ENCODE measurements at places on chromosomes 7 and 10.

DNA sequence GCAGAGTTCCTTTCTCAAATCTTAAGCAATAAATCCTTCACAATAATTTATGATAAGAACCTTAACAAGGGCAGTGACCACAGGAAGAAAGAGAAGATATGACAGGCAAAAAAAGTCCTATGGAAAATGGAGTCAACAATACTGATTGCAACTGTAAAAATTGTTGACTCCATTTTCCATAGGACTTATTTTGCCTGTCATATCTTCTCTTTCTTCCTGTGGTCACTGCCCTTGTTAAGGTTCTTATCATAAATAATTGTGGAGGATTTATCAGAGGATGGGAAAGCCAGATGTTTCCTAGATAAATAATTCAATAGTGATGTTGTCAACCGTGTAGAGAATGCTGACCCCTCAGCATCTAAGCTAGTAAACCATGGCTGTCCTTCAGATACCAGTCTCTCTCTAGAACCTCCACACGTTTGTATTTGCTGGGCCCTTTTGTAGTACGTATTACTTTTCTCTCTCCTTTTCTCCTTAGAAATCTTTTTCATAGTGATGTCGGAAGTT, 172.6 kb upstream of the BET1 start:
- DNase-seq, result peak; percentile 37

GRCh38 chr7:14340393-14341074, 351.1 kb upstream of the ETV1 start:
- DNase-seq, result no peak

DNA sequence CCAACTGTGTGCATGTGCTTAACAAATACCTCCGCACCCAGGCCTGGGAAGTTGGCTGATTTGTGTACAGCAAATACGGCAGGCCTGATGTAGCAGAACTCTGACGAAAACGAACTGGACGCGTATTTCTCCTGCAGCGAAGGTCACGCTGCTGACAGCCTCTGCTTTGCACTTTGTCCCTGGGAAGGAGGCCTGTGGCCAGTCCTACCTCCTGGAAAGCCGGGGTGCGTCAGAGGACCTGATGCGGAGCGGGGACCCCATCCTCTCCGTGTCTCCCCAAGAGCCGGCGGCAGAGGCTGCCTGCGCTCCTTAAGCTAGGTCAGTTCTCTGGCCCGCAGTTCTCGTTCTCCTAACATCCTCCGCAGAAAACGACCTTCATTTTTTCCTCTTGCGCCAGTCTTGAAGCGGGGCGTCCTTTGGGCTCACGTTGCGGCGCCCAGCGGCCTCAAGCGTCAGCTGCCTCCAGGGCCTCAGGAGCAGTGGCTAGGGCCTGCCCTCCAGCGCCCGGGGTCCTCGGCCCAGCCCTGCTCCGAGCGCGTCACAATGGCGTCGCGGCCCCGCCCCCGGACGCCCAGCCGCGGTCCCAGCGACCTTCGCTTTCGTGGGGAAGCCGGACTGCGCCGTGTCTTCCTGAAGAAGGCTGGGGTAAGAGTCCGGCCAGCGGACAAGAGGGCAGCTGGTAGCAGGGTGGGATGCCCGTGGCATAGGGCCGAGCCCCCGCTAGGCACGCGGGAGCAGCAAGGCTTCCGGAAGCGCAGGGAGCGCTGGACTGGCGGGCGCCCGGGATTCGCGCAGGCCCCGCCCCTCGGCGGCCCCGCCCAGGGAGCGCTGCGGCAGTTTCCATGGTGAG, at the start of gene ZNF487:
Gene ZNF487 (plus strand): TSS at position 821 of the 850 bp plus-strand sequence. CDS start 38,703 bp downstream, outside the sequence.
- DNase-seq, result peak; percentile 83

- DNase-seq, result peak; percentile 97
Measured at GRCh38 chr10:87761153-87761552, 56.9 kb downstream of the ATAD1 start.

GRCh38 chr7:69256634-69257081, 341.6 kb upstream of the AUTS2 start:
- no peak for DNase-seq

DNA sequence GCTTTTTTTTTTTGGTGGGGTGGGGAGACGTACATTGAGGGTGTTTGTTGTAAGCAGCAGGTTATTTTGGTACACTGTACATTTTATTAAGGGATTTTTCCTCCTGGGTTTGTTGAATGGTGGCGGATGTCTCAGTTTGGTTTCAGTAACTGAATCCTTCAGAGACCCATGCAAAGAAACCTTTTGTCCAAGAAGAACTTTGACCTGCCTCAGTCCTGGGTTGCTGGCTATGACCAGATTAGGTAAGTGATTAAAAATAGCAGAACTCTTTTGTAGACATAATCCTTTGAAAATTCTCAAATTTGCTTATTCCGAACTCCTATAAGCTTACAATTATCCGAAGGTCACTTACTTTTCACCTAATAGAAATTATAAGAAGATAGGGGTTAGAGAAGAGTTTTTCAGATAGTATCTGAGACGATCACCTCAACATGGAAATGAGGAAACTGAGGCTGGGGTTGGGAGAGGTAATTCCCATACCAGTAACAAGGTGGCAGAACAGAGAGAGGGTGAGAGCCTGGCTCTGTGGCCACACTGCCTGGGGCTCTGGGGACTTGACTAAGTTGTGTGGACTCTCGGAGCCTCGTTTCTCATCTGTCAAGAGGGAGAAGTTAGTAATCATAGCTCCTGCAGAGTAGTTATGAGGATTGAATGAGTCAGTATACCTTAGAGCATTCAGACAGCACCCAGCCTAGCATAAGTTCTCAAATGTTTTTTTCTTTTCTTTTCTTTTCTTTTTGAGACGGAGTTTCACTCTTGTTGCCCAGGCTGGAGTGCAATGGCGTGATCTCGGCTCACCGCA, 87.4 kb downstream of the CCNY start:
- peak; percentile 74 for DNase-seq

DNA sequence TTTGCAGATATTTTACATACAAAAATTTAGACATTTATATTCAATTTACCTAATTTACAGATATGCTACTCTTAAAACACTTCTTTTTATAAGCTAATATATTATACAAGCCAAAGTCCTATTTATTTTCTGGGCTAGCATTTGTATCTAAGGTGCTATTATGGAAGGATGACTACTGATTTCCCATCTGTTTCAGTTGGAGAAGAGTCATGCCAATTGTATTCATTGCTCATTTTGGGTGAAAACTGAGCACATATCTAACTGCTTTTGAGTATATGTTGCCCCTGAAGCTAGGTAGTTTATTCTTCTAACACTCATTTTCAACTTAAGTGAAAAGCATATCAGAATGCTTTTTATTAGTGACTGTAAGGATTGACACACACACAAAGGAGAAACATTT, 172.9 kb downstream of the CDK14 start:
- DNase-seq, result no peak

DNA sequence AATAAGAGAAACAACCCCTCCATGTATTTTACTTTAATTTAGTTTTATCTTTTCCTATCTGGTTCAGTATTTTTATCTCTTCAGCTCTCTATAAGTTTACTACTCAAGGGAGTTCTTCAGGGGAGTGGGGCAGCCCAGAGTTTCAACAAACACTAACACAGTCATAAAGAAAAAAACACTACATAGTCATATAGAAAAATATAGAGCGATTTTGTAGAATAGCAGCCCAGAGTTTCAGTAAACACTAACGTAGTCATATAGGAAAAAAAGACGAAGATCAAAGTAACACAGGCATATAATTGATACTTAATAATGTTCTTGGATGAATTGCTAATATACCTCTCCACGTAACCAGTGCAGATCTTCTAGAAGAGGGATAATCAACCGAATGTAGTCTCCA, 54.7 kb downstream of the PON1 start:
- no peak for DNase-seq

DNA sequence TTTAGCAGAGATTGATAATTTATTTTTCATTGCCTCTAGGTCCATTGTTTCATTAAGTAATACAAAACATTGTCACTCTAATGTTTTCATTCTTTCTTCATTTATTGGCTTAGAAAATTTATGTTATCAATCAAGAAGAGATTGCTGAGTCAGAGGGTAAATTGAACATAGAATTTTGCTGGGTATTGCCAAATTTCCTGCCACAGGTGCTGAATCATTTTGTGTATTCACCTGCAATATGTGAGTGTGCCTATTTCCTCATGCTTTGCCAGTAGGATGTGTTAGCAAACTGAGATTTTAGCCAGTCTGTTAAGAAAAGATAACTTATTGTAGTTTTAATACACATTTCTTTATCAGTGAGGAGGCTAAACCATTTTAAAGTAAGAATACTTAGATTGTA, 38.0 kb downstream of the MARCHF5 start:
- DNase-seq, result no peak

- peak; percentile 30 for DNase-seq
Measured at GRCh38 chr10:110326351-110327032, 21.8 kb upstream of the SMNDC1 start.

DNA sequence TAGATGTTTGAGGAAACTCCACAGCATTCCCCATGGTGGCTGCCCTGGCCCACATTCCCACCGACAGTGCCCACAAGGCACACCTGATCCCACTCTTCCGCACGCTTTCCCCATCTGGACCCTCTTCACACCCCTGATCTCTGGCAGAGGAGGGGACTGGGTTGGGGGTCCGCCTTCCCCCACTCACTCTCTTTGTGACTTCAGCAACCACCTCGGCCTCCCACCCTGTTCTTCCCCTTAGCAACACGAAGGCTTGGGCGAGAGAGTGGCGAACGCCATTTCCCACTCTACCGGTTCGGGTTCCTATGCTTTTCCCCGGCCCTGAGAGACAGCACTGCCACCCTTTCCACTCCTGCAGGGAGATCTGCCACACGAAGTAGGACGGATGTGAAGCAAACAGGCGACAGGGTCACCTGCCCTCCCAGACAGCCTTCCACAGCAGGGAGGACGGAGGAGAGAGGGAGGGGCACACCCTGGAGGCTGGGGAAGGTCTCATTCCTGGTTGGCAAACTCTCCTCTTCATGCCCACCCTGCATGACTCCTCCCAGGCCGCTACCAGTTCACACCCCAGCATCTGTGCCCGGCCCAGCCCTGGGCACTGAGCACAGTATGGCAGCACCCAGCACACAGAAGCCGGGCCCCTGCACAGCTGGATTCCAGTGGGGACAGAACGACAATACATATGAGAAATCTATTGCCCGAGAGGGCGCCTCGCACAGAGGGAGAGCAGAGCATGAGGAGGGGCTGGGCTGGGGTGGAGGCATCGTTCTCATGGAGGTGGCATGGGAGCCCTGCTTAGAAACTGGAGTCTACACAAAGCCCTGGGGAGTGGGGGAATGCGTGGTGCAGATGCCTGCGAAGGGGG, 93.5 kb downstream of the PAXIP1 start:
- DNase-seq, result no peak

GRCh38 chr7:142880876-142881505, 4.6 kb downstream of the TRPV6 start:
- peak; percentile 24 for DNase-seq

DNA sequence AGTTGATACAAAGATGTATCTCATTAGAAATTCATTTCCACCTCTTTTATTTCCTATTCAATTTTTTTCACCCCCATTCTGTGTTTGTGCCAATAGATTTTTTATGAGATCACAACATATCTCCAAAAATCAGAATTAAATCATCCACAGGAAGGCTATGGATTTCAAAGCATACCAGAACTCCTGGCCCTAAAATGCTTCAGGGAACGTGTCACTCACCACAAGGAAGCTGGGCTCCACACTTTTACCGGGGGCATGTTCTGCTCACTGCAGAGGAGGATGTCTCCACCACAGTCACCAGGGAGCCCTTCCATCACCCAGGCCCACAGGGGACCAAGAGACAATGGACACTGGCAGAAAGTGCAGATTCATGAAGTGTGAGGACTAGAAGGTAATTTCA, 456.8 kb downstream of the KCNMA1 start:
- DNase-seq, result no peak

GRCh38 chr10:97898429-97898828, 48.8 kb downstream of the GOLGA7B start:
- DNase-seq, result no peak

- peak; percentile 34 for DNase-seq
Measured at GRCh38 chr10:13331646-13332045, 16.4 kb downstream of the SEPHS1 start.

DNA sequence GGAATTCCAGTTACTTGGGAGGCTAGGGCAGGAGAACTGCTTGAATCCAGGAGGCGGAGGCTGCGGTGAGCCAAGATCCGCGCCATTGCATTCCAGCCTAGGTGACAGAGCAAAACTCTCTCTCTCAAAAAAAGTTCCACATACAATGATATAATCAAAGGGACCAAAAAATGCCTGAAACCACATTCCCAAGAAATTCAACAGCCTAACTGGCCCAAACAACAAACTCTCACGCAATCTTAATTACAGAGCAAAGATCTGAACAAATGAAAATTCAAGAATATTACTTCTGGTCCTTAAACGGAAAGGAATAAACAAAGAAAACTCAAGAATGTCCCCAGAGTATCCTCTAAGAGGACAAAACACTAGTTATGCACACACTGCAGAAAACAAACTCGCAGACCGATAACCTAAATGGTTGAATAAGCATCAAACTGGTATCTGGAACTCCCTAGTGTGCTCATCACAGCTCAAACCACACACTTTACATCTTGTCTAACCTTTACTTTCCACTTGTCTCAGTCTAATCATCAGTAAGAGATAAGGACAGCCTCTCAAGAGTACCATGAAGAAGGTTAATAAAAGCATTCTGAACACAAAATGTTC, 3.7 kb downstream of the OGA start:
- peak; percentile 57 for DNase-seq

- DNase-seq, result no peak
Measured at GRCh38 chr7:152865461-152865860, 105.9 kb downstream of the ACTR3B start.

GRCh38 chr10:122532601-122533296, 27.8 kb upstream of the DMBT1 start:
- DNase-seq, result no peak

DNA sequence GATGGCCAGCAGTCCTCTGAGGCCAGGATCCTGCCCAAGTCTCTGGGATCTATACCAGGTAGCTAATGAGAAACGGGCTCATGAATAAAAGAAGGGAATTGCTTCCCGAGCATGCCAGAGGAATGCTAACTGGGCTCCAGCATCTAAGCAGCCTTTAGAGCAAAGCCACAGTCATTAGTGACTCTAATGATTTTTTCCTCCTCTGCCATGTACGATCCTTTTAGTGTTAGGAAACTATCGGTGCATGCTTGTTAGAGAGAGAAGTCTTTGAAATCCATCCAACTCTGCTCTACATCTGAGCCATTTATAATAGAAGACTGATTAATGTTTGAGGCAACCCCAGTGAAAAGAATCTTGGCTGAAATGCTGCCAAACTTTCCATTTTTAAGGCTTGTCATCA, 124.9 kb upstream of the TCERG1L start:
- no peak for DNase-seq

GRCh38 chr7:954330-955238, at the start of gene ADAP1:
Gene ADAP1, minus strand, starts transcription at chr7:954680. Its CDS starts 203 bp downstream, at chr7:954477.
- peak; percentile 37 for DNase-seq

- DNase-seq, result no peak
Measured at GRCh38 chr7:70758646-70759045, 373.3 kb upstream of the GALNT17 start.

GRCh38 chr7:92657391-92657790, 67.2 kb upstream of the FAM133B start:
- no peak for DNase-seq

Data from amniotic epithelial cell (primary cell).